CD4-positive, alpha-beta T cell treated with Interleukin-15 for 1 hour (primary cell): ENCODE measurements at places on chromosomes 3 and 15.
A peak's percentile ranks its signal among the peaks of the same experiment; 100 is the strongest.

DNA sequence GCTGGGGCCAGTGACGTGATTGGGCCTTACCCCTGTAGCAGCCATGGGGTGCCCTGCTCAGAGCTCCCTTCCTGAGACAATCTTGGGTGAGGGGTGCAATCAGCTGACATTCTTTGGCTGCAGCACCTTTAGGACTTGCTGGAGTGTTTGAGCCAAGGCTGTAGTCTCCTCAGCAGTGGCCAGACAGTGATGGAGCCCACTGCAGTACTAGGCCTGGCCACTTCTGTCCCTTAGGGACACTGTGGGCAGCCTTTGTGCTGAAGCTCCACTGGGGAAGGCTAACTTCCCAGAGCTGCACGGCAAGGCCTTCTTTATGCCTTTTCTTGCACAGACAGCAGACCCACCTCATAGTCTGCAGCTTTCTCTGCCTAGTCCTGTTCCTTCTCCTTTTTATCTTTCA lies 284.9 kb upstream of the IGF1R start:
- no peak for DNase-seq

DNA sequence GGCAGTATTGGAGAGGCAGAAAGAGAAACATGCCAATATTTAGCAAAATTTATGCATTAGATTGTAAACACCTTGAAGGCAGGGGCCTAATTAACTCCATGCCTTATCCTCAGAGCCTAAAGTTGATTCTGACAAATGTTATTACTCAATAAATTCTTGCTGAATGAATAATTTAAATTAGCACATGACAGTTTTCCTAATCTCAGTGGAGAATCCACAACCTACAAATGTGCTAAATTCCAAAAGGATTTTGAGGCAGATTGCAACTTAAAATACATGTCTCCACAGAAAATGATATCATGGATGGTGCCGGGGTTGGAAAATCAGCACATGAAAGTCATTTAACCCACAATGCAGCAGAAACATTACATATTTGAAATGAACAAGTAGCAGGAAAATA lies 41.1 kb upstream of the NANOGP8 start:
- no peak for DNase-seq

- no peak for DNase-seq
Measured at GRCh38 chr15:88142121-88142520, 114.4 kb downstream of the NTRK3 start.

GRCh38 chr15:75192307-75192706 lies 9.4 kb upstream of the C15orf39 start:
- no peak for DNase-seq

- no peak for DNase-seq
Measured at GRCh38 chr3:62554264-62554799, 181.0 kb upstream of the FEZF2 start.

- no peak for DNase-seq
Measured at GRCh38 chr3:97822359-97822775, 556 bp downstream of the CRYBG3 start.

DNA sequence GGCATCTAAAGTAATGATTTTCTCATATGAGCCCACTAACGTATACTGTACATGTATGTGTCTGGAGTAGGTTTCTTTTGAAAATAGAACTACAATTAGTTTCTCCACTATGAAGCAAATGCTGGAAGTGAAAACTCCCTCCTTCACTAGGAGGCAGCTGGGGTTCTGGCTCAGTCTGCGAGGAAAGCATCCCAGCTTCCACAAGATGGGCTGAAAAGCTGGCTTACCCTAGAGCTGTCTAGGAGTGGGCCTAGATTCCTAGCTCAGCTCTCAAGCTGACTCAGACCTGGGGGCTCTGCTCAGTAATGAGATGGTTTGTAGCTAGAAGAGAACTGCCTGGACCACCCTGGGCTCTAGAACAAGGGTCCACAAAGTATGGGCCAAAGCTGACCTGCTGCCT lies 268.3 kb downstream of the THRB start:
- no peak for DNase-seq

- DNase-seq: no peak
Measured at GRCh38 chr3:11906407-11906806, 59.7 kb upstream of the TAMM41 start.

GRCh38 chr15:90840157-90840855 lies 28.1 kb upstream of the FURIN start:
- DNase-seq: no peak

- DNase-seq: no peak
Measured at GRCh38 chr3:24160424-24161095, 215.5 kb downstream of the NR1D2 start.

- DNase-seq: no peak
Measured at GRCh38 chr3:23330568-23330967, 127.4 kb downstream of the UBE2E2 start.

DNA sequence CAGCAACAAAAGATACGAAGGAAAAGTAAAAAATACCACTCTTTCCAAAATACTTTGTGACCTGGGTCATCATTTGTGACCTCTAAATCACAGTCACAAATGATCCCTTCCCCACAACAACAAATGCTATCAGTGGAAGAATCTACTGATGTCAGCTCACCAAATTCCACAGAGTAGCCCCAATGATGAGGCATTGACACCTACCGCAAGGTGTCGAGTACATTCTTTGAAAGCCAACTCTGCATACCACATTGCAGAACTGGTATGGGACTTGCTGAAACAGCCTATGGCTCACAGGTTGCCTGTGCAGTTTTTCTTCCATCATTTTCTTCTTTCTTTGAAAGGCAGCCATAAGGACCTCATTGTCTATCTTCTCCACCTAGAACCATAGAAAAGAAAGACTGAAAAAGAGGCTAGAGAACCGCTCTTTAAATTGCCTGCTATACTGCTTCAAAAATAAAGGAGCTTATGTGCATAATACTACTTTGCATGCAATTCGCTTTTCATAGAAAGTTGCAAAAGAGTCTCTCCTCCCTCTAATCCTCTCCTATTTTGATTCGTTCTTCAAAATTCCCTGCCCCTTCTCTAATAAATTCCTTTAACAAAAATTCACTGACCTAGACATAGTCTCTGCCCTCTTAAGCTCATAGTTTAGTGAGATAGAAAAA lies 21.4 kb upstream of the KPNA1 start:
- no peak for DNase-seq

GRCh38 chr15:35624881-35625280 lies 78.9 kb upstream of the DPH6 start:
- DNase-seq: no peak

- DNase-seq: no peak
Measured at GRCh38 chr15:29670998-29671981, 151.0 kb downstream of the TJP1 start.

DNA sequence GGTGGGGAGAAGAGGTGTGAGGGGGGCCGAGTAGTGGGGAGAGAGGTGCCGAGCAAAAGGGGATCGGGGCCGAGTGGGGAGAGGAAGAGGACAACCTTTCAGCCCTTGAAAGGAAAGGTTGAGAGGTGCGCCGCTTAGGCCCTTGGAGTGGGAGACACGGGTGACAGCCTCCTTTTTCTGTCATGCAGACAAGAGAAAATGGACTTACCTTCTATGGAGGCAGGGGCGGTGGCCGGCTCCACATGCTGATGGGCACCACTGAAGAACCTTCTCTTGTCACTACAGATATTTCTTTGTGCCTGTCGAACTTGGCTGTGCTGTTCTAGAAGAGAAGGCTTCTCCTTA lies 421 bp downstream of the KLHL18 start:
- DNase-seq: no peak

DNA sequence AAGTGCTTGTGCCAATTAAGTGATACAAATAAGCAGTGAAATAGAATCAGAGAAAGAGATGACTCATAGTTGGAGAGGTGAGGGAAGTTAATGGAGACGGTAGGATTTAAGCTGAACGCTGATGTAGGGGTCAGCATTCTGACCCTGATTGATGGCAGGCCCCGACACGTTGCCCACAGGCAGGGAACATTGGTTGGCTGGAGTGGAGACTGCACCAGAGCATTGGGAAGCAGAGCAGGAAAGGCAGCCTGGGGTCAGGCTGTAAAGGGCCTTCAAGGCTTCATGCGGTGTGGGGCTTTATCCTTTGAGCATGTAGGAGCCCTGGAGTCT lies 68.6 kb downstream of the DCUN1D1 start:
- DNase-seq: no peak

DNA sequence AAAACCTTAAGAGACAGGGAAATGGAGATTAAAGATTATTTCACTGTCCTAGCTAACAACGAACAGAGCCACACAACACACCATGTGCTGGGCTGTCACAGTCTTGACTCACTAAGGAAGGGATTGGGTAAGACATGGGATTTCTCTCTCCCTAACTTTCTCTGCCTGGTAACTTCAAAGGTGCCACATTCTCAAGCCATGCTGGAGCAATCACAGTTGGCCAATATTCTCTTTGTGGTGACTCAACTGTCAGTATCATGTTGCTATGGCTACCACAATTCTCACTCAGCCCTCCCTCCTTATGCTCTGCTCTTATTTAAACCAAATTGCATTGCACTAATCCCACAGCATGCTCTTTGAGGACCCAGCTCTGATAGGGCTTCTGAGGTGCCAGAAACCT lies 74.0 kb downstream of the OXNAD1 start:
- peak; percentile 55 for DNase-seq
